ENCODE measurements at places on chromosomes 1 and 21. TPM values are rescaled to one million over a fixed set of nuclear protein-coding genes. Genes with fewer than 3 reads are reported as not detected.

GRCh38 chr1:161631076-161631475, at the start of gene FCGR3B:
Gene FCGR3B (minus strand): TSS chr1:161631176. CDS start chr1:161631094, 82 bp downstream.
- DNase-seq = no peak

- DNase-seq = no peak
Observed at GRCh38 chr1:206856674-206857464, 8.6 kb upstream of the IL20 start.

GRCh38 chr21:44510508-44511218, 29.3 kb downstream of the KRTAP10-1 start:
- peak; percentile 52 for DNase-seq

S100A16 gene
- 178 TPM for total RNA-seq

DNA sequence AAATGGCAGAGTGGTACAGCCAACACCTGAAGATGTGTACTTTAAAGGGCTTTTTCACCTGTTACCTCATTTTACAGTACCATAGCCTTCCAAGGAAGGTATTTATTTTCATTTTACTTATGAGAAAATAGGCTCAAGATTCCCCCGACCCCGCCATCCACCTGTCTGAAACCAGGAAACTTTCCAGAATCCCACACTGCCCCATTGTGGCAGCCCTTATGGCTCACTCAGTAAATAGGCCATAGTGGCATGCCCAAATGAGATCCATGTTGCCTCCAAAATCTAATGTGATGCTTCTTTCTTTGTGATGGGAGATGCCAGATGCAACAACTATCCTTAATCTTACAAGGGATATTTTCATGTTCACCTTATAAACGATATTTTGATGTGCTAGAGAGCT, 97.8 kb downstream of the EBNA1BP2 start:
- no peak for DNase-seq

DNA sequence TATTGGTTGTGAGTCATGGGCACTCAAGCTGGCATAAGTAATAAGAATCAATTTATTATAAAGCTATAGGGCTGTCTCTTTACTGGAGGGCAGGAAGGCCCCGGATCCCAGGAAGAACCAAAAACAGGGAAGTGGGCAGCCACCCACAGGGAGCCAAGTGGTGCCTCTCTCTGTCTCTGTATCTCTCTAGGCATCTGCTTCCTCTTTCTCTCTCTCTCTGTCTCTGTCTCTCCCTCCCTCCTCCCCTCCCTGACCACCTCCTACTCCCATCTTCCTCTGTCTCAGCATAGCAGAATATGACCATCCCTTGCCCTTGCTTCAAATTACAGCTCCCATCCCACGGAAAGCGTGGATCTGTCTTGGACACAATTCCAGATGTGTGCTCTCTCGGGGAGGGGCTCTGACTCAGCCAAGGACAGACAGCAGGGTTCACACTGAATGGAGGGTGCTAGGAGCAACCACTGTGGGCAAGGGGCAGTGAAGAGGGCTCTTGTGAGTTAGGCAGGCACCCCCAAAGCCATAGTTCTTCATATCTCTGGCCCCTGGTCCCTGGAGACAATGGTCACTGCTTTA, 80.4 kb upstream of the LPGAT1 start:
- no peak for DNase-seq

DNA sequence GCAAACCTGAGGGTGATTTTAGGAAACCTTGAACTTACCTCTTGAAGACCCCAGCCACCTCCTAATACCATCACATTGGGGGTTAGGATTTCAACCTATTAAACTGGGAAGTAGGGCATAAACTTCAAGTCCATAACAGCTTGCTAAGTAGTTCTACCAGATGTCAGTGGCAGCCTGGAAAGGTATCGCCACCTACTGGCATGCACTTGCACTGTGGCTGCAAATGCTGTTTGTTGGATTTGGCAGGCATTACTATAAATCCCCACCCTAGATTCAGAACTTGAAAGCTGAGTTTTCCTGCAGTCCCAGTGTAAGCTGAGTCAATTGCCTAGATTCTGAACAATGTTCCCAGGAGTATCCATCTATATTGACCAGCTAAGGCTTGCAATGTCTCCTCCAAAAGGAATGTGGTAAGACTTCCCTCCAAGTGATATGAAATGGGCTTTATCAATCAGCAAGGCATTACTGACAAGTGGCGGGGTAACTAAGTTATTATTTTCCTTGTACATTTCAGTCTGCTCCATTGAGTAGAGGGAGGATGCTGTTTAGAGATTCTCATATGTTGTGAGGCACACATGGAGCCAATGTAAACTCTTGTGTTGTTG, 474.5 kb downstream of the PTPRC start:
- DNase-seq = no peak

DNA sequence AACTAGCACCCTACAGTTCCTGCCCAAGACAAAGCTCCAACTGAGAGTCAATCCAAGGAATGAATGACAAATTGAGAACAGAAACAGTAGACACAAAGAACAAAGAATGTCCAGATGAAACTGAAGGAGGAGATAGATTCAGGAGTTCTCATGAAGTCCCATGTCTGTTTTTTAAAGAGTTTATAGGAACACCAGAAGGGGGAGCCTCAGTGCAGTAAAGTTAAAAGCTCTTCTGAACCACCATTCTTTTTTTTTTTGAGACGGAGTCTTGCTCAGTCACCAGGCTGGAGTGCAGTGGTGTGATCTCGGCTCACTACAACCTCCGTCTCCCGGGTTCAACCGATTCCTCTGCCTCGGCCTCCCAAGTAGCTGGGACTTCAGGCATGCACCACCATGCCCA, 323.6 kb downstream of the MRPL39 start:
- no peak for DNase-seq

GRCh38 chr1:147717051-147717705, 43.2 kb downstream of the GJA5 start:
- no peak for DNase-seq

GRCh38 chr1:19206947-19207346, 3.1 kb downstream of the UBR4 start:
- no peak for DNase-seq

PER3 gene
- 16.5 TPM for total RNA-seq

VCAM1 gene
- total RNA-seq = 1.0 TPM

- no peak for DNase-seq
Observed at GRCh38 chr1:5466487-5466886, 525.7 kb downstream of the NPHP4 start.

GRCh38 chr1:942864-943533, 16.1 kb downstream of the NOC2L start:
- DNase-seq = no peak

SUSD4 gene
- total RNA-seq = not detected

- no peak for DNase-seq
Observed at GRCh38 chr1:93783876-93784275, 95.1 kb downstream of the DNTTIP2 start.

DNA sequence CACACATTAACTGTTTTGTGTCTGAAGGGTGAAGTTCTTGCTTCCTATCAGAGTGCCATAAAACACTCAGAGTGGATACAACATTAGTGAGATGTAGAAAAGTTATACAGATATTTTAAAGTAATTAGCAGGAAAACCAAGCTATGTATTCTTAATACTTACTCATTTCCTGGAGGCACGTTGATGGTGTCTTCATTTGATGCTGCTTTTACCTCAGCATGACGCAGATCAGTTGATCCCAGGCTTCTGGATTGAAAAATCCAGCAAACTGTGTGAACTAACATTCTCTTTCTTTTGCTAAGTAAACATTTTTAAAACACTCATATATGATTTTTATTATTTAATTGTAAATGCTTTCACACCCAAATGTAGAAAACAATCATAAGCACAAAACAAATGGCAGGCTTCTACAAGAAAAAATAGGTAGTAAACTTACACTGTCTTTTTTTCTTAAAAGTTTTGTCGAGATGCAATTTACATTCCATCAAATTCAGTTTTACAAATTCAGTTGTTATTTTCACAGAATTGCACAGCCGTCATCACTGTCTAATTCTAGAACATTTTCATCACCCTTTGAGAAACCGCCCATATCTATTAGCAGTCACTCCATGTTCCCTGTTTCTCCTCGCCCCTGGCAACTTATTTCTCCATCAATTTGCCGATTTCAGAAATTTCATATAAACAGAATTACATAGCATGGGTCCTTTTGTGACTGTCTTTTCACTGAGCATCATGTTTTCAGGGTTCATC, 198.9 kb downstream of the LRRC7 start:
- no peak for DNase-seq

DNA sequence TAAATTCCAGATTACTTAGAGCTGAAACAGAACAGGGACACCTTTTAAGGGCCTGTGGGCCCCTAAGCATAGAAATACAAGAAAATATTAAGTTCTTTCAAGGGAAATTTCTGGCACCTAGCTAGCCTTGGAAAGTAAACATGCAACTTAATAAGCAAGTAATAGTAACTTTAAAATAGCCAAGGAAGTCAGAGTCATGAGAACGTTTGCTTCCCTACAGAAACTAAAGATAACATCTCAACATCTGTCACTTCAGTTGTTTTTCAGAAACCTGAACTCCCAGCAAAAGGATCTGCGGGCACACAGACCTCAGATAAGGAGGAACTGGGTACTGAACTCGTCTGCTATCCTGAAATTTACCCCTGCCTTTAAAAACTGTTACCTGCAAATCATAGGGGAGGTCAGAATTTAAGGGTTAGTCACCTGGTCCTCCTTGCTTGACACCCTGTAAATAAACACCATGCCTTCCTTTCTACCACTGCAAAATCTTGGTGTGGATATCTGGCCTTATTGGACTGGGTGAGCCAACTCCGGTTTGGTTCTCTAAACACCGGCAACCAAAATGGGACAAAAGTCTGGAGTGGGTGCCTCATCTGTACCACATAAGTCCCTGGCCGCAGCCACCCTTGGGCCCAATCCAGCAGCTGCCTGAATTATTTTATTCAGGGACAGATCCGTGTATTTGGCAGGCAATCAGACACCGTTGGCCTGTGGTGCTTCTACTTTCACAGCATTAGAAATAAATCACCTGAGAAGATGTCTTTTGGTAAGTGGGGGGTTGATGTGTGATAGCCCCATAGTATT, 27.9 kb downstream of the NRDC start:
- DNase-seq = no peak

PLEKHO1 gene
- total RNA-seq = 25.9 TPM

AADACL4 gene
- not detected for total RNA-seq

ITLN1 gene
- total RNA-seq = 27.5 TPM

SPRR2B gene
- not detected for total RNA-seq

HAO2 gene
- total RNA-seq = not detected

- no peak for DNase-seq
Observed at GRCh38 chr1:154167461-154167860, 12.6 kb upstream of the NUP210L start.

- no peak for DNase-seq
Observed at GRCh38 chr1:211722277-211723175, 47.1 kb upstream of the NEK2 start.

AMY1C gene
- total RNA-seq = not detected

DNA sequence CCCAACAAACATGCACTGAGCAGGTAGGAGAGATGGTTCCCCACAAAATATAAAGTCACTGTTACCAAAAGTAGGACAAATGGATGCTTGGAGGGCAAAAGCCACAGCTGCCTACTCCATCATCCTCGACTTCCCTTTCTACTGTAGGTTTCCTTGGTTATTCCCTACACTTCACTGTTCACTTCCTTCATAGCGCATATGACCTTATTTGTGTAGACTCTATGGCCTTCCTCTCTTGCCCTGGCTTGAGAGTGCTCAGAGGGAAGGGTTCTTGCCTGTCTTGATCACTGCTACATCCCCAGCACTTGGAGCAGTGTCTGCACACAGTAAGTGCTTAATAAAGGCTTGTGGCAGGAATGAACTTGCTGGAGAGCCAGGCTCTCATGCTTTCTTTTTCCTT, 14.6 kb upstream of the TRNP1 start:
- DNase-seq = no peak

DNA sequence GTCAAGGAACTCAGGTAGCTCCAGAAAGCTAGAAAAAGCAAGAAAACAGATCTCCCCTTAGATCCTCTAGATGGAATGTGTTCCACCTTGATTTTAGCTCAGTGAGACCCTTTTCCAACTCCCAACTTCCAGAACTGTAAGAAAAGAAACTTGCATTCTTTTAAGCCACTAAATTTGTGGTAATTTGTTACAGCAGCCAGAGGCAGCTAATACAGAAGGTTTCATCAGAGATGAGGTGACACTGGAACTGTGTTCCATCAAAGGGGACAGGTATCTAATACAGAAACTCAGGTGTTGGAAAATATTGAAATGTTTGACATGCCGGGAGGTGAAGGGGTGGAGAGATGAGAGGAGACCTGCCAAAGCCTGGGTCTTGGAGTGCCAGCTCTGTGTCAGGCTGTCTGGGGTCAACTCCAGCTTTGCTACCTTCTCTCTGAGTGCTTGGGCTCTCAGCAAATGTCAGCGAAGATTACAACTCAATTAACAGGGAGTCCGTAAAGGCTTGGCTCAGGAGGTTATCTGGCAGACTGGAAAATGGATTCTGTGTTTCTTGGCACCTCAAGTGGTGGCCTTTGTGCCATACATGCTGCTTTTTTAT, 71.3 kb downstream of the PLPP3 start:
- no peak for DNase-seq

DNA sequence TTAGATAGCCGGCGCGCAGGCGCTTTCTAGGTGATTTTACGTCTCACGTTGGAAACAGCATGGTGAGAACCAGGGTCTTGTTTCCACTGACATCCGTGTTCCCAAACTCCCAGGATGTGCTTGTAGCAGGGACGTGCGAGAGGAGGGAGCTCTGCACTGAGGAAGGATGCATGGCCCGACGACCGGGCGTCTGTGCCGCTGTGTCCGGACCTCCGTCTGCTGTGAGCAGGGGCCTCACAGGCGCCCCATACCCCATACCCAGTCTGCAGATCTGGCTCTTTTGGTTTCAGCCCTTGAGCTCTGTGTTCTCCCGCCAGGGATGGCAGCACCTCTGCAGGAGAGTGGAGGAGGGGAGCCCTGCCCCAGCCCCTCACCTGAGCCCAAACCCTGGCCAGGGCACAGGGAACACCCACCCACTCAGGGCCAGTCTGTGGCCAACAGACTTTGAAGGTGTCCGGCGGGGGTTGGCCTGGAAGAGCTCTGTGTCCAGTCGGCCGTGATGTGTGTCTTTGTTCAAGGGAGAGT, 67.2 kb upstream of the COL6A1 start:
- DNase-seq = no peak

GRCh38 chr1:63547621-63548294, 24.4 kb downstream of the EFCAB7 start:
- no peak for DNase-seq

FMOD gene
- 12.5 TPM for total RNA-seq

DNA sequence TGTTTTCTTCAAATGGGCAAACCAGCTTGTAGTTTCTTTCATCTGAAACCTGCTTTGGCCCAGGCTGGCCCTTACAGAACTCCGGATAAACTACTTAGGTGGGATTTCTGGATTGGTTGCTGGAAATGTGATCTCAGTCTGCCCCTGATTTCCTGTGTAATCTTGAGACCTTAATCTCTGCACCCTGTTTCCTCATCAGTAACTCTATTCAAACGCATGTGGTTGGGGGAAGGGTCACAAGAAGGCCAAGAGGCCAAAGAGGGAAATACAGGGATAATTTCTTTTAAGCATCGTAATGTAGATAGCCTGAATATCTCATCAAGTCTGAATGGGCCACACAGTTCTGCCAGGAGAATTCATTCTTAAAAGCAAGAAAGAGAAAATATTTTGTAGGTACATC, 483.6 kb downstream of the LTN1 start:
- no peak for DNase-seq
